GM10248 (cell line): ENCODE measurements at places on chromosomes 5 and 9.

DNA sequence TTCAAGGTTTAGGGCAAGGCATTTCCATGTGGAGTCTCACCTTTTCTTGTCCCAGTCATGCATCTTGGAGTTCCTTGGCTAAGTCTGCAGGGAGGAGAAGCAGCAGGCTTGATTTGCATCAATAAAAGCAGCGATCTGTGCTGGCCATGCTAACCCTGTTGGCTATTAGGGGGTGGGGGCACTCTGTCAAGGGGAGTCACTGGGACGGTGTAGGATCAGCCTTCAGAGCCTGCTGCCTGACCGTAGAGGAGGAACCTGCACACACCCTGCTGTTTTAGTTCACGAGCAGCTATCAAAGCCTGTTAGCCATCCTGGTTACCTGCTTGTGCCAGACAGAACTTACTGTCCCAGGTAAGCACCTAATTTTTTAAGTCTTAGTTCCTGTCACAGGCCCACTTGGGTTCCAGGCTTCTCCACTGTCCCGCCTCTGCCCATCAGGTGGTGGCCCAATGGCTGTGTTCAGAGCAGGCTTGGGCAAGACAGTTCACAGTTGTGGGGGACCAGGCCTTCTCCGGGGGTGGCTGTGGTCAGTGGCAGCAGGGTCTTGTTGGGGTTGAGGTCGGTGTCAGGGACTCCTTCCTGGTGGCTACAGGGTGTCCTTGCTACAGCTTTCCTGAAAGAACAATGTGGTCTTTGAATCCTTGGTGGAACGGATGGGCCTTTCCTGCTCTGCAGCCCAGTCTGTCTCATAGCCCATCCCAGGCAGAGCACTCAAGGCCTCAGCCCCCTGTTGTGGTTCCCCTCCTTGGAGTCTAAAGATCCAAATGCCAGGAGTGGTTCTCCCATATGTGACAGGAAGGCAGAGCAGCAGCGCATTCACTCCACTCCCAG lies 43.7 kb downstream of the SECISBP2 start:
- no peak for DNase-seq

- no peak for DNase-seq
These were observed 38.2 kb downstream of the MTAP start for GRCh38 chr9:21840647-21841046.

DNA sequence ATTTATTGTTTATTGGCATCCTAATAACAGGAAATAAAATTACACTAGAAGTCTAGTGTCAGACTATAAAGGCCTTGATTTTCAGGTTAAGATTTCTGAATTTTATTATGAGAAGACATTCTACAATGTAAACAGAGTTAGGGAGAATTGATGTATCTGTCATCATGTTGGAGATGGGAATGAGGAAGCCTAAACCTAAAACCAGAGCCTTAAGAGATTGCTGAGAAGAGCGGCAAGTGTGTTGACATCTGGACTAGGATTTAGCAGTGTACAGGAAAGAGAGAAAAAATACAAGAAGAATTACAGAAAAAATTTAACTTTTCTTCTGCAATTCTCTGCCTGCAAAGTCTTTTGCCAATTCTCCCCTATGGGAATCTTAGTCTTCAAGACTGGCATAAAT lies 525.5 kb downstream of the NR2F1-AS1 start:
- DNase-seq = no peak

DNA sequence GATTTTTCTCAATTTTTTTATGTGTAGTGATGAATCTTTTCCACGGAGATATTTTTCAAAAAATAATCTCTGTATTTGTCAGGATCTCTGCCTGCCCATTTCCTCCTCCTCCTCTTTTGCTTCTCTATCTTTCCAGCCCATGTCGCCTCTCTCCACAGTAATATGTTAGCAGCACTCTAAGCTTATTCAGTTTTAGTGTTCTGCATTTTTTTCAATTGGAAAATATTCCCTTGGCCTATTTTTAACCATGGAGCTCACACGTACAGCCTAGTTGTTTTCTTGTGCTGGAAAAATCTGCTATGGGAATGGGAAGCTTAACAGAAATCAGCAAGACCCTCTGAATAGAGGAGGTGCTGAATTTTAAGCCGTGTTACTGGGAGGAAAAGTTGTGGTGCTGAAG lies 16.3 kb downstream of the TRPC7 start:
- DNase-seq = no peak

GRCh38 chr9:136021171-136021871 lies 60.1 kb upstream of the UBAC1 start:
- DNase-seq = no peak
